ENCODE measurements at places on chromosomes 2 and 18. TPM values are rescaled to one million over a fixed set of nuclear protein-coding genes. Genes with fewer than 3 reads are reported as not detected.

DNA sequence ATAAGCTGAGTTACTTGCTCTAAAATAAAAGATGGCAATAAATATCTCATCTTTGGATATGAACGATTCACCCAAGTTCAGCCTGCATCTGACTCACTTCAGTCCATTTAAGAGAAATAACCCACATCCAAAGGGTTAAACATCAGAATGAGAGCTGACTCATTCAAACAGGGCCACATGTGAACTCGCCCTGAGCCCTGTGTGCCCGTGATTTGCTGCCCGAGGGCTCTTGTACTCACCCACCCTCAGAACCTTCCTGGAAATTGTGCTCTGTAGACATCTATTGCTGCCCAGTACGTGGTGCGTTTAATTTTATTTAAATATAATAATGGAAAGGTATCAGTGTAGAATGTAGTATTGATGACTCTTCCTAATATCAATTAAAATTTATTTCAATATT is 66.9 kb upstream of the RBM44 start:
- peak; percentile 31 for DNase-seq

- DNase-seq, result peak; percentile 68
Observed at GRCh38 chr2:37168217-37168981, 11.6 kb upstream of the EIF2AK2 start.

- DNase-seq, result no peak
Observed at GRCh38 chr18:63848159-63848558, 39.3 kb upstream of the SERPINB2 start.

LINC00305 gene
- not detected for total RNA-seq

DNA sequence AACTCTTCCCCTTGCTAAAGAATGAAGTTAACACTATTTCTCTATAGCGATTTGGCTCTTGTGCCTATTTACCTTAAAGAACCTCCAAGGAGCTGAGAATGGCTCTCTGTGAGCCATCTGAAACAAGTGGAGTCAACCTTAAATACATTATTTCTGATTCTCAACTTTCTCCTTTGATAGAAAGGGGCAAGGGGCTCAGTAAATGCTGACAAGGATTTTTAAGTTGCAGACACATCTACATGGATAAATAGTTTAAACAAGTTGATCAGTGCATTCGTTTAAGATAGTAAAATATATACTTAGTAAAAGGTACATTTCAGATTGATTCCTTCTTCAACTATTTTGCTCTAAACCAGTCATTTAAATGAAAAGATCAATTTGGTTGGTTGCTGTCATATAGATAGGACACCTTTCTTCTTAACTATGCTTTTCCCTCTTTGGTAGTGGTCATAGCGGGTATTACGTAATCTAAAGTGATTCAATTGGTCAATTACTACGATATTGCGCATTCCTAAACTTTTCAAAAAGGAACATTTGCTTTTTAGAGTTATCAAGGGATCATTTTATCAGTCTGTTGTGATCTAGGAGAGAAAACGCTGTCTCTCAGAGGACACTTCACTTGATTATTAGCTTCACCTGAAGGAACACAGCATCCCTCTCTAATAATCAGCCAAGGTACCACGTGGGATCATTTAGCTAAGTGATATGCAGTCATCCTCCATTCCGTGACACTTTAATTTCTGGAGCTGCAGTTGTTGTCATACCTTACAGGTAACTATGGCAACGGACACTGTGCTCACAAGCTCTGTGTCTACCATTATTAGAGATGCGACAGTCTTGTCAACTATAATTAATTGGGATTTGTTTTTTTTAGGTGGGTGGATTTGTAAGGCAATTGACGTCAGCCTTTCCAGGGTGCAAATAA is 50.9 kb upstream of the KCNE4 start:
- DNase-seq, result no peak

GRCh38 chr2:151476287-151476686 is 66.6 kb downstream of the RIF1 start:
- no peak for DNase-seq

- DNase-seq, result no peak
Observed at GRCh38 chr2:15594291-15595256, 2.9 kb downstream of the DDX1 start.

GRCh38 chr2:178845566-178846457 is 38.6 kb upstream of the TTN start:
- DNase-seq, result no peak

CRYGD gene
- not detected for total RNA-seq

LYPD6B gene
- not detected for total RNA-seq

GRCh38 chr2:43219383-43220228 is 6.8 kb downstream of the ZFP36L2 start:
- DNase-seq, result peak; percentile 93

SRD5A2 gene
- total RNA-seq, result not detected

DNA sequence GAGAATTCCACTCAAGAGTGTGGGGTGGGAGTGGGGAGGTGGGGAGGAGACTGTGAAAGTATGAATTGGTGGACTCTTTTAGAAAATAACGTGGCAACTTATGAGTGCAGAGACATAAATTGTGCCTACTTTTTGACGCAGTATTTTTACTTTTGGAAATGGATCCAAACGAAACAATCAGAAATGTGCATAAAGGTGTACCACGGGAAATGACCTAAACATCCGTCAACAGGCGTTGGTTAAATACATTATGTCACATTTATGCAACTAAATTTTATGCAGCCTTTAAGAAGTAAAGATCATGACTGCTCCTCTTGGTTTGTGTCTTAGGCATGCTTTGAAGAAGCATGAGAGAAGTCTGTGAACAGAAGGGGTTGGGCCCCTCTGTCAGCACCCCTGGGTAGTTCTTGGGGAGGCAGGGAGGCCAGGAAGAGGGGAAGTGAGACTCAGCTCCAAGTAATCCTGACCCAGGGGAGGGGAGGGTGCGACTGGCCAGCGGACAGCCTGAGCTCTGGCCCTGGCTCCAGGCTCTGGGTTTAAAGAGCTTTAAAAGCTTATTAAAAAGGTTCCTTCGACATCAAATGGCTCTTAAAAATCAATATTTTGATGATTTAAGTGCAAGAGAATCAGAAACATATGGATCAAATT is 126.4 kb upstream of the HAAO start:
- DNase-seq, result no peak

GKN1 gene
- total RNA-seq, result not detected

GRCh38 chr2:38719706-38720105 is 31.5 kb downstream of the SRSF7 start:
- no peak for DNase-seq

DNA sequence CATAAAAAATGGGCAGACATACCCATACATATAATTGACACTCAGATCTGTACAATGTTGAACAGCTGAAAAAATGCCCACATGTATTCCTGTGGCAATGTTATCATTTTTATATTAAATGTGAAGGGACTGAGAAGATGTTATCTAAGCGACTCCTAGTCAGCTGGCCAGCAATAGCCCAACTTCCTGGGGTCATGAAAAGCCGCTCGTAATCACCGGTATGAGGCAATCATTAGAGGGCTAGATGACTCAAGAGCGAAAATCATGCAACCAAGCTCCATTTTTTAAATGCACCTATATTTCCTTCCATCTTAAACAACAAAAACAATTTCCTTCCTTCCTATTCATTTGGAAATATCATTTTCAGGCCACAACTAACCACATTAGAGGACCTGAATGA is 274.6 kb upstream of the CCDC68 start:
- no peak for DNase-seq

EFEMP1 gene
- total RNA-seq, result not detected
